WTC11 (cell line): ENCODE measurements at places on chromosomes 16 and 17. TPM values are rescaled to one million over a fixed set of nuclear protein-coding genes. Genes with fewer than 3 reads are reported as not detected.

GRCh38 chr17:76958974-76959373 is 90.8 kb downstream of the MGAT5B start:
- DNase-seq = no peak
- H3K27me3 ChIP-seq = no peaks in the 10 kb centered on the region
- H3K27ac ChIP-seq = peak overlapping the region; percentile 10
- H3K36me3 ChIP-seq = peaks cover 9% of the 10 kb centered on the region; the same call in 1 of the 2 replicates
- peaks cover 22% of the 10 kb centered on the region for H3K4me1 ChIP-seq

GRCh38 chr17:74920642-74921025 is 2.4 kb downstream of the USH1G start:
- no peak for DNase-seq
- peaks cover 13% of the 10 kb centered on the region for H3K4me1 ChIP-seq
- H3K27ac ChIP-seq = no peak overlapping the region
- no peak overlapping the region for H3K4me3 ChIP-seq
- no peaks in the 10 kb centered on the region for H3K36me3 ChIP-seq

DNA sequence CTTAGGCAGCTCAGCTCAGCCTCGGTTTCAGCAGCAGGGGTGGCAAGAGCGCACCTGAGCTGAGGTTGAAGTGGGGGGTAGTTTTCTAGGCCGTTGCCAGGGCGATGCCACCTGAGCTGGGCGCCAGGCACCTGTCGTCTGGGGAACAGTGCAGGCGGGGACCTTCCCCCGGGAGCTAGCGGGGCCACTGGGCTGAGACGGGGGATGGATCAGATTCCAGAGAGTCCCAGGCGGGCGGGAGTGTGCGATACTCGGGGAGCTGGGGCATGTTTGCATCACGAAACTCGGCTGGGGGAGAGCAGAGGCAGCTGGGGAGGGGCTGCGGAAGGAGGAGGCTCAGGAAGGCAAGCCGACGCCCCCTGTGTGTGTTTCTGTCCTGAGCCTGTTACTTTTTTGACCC is 477 bp upstream of the CLDN9 start:
- DNase-seq = peak; percentile 76
- peaks cover 78% of the 10 kb centered on the region for H3K4me1 ChIP-seq
- H3K27ac ChIP-seq = peak overlapping the region; percentile 69
- peaks cover 21% of the 10 kb centered on the region for H3K36me3 ChIP-seq

DNA sequence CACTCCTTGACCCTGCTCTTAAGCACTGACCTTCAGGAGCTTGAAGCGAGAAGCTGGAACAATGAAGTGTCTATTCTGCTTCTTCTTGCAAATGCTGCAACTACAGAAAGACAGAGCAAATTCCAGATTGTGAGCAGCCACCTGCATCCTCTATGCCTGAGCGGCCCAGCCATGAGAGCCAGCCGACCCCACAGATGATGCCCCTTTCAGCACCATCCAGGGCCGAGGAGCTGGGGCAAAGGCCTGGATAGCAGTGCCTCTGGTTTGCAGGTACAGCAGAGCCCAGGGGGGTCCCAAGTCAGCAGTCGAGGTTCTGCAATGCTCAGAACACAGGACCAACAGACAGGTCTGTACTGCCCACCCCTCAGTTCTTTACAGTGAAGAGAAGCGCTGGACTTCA is 4.7 kb downstream of the CENPV start:
- H3K27me3 ChIP-seq = peaks cover 9% of the 10 kb centered on the region; the same call in 1 of the 2 replicates
- no peak for DNase-seq
- peaks cover 18% of the 10 kb centered on the region for H3K4me1 ChIP-seq
- no peak overlapping the region for H3K27ac ChIP-seq

DNA sequence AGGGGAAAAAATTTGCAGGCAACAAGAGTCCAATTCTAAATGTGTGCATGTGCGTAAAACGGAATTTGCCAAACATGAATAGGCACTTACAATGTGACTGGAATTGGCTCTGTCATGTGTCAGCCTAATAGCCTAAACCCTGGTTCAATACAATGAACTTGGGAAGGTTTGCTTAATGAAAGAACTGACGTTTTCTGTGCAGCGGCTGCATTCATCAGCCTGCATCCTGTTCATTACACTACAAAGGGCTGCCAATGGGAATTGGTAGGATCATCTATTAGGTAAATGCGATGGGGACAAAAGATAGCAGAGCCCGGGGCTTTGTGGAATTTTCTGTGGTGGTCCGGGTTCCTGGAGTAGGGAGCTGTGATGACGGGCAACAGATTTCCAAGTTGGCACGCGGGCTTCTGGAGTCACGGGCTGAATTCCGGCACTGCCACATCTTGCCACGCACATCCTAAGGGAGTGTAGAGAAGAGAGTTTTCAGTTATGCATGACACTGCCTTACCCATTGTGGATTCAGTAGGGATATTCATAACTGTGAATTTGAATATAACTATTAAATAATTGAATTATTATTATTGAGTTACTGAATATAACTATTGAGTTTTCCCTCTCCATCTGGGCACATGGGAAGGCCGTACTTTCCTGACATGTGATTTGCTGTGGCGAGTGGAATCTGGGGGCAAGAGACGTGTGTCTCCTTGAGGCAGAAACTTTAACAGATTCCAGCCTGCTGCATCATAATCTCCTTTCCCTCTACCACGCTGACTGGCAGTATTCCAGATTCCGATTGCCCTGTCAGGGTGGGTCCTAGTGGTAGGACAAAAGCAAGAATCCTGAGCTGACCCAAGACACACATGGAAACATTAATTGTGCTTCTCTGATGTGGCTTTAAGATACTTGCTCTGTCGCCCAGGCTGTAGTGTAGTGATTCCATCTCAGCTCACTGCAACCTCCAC is 565.6 kb downstream of the WWOX start:
- no peaks in the 10 kb centered on the region for H3K27me3 ChIP-seq
- DNase-seq = no peak
- H3K36me3 ChIP-seq = no peaks in the 10 kb centered on the region
- H3K4me1 ChIP-seq = peaks cover 9% of the 10 kb centered on the region
- H3K27ac ChIP-seq = no peak overlapping the region

DNA sequence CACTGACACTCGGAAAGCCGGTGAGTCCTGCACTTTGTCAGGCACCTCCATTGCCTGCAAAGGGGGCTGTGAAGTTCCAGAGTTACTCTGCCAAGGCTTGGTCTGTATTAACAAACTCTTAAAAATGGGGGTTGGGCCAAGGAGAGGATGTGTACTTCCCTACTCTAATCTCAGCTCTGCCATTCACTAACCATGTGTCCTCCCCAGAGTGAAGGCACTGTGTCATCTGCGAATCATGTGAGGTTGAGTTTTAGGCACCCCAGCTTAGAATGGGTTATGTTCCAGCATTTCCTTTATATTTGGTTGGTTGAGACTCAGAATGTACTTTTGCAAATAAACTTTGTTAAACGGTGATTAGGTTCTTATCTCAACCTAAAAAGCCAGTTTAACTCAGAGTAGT is 24.9 kb downstream of the ERCC4 start:
- no peaks in the 10 kb centered on the region for H3K27me3 ChIP-seq
- no peak for DNase-seq
- H3K36me3 ChIP-seq = peaks cover 20% of the 10 kb centered on the region

GRCh38 chr17:63497708-63498483 is 21.0 kb downstream of the ACE start:
- H3K4me1 ChIP-seq = peaks cover 8% of the 10 kb centered on the region
- no peaks in the 10 kb centered on the region for H3K36me3 ChIP-seq
- peak; percentile 72 for DNase-seq
- 0 out of 2 replicates have a peak overlapping the region, but pooled peaks have one; percentile 36 for H3K27ac ChIP-seq

GRCh38 chr17:13107676-13108235 is 89.9 kb upstream of the ELAC2 start:
- H3K36me3 ChIP-seq = no peaks in the 10 kb centered on the region
- DNase-seq = no peak
- H3K4me1 ChIP-seq = peaks cover 9% of the 10 kb centered on the region
- no peak overlapping the region for H3K4me3 ChIP-seq
- no peaks in the 10 kb centered on the region for H3K27me3 ChIP-seq

DNA sequence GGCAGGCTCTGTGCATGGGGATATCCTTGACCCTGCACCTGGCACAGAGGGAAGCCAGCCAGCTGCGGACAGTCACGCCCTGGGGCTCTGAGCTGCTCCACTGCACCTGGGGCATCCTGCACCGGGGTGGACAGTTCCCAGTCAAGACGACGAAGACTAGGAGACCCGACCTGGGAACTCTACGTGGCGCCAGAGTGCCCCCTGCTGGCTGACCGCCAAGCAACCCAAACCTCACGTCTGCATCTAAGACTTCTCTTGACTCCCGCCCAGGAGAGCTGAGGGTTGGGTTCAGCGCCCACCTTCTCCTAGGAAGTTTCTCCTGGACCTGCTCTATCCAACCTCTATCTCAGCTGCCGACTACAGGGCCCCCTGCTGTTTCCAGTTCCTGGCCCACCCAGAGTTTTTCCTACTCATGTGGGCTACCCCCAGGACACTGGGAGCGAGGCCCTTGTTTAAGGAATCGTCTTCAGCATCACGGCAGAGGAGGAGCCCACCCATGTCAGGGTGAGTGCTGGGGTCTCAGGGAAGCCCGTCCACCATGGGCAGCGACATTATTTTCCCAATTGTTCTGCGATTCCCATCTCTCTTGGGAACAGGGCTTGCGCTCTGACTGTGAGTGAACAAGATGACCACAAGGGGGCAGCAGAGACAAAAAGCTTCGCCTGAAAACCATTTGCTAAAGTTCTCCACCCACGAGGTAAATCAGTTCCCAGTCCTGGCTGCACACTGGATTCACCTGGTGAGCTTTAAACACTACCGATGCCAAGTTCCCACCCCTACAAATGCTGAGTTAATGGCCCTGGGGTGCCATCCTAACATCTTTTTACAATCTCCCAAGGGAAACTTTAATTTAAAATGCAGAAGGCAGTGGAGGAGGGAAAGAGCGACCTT is 29.3 kb downstream of the TLE7 start:
- H3K4me3 ChIP-seq = peak overlapping the region; percentile 70
- no peaks in the 10 kb centered on the region for H3K36me3 ChIP-seq
- DNase-seq = peak; percentile 87
- peaks cover 7% of the 10 kb centered on the region for H3K27me3 ChIP-seq
- H3K27ac ChIP-seq = no peak overlapping the region
- peaks cover 8% of the 10 kb centered on the region for H3K4me1 ChIP-seq

DNA sequence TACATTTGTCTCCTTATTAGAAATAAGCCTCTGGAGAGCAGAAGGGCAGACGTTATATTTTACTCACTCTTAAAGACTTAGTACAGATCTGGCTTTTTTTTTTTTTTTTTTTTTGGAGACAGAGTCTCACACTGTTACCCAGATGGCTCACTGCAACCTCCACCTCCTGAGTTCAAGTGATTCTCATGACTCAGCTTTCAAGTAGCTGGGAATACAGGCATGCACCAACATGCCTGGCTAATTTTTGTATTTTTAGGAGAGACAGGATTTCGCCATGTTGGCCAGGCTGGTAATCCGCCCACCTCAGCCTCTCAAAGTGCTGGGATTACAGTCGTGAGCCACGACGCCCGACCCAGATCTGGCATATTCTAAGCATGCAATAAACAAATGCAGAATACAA is 36.4 kb upstream of the TMEM97 start:
- no peaks in the 10 kb centered on the region for H3K36me3 ChIP-seq
- H3K4me1 ChIP-seq = peaks cover 8% of the 10 kb centered on the region
- no peaks in the 10 kb centered on the region for H3K27me3 ChIP-seq
- no peak for DNase-seq
- H3K27ac ChIP-seq = peak overlapping the region; percentile 85; the same call in 1 of the 2 replicates
- H3K4me3 ChIP-seq = no peak overlapping the region

Gene ITGAX
- total RNA-seq = 0.25 to 0.33 TPM (median 0.32 TPM) in 3 replicates

Gene SOCS7
- total RNA-seq = 32.3 to 34.4 TPM (median 33.6 TPM) in 3 replicates

Gene C16orf89
- 1.4 to 1.8 TPM (median 1.8 TPM) in 3 replicates for total RNA-seq

Gene HSD17B1
- 1.5 to 1.6 TPM (median 1.5 TPM) in 3 replicates for total RNA-seq

Gene BIRC5
- total RNA-seq = 115 to 117 TPM (median 117 TPM) in 3 replicates
